ENCODE measurements at places on chromosomes 11 and 22. TPM values are rescaled to one million over a fixed set of nuclear protein-coding genes. Genes with fewer than 3 reads are reported as not detected.

Gene KDELR3
- 8.9 TPM for total RNA-seq

Gene MS4A15
- not detected for total RNA-seq

- no peak overlapping the region for H3K4me3 ChIP-seq
- peaks cover 59% of the 10 kb centered on the region for H3K27me3 ChIP-seq
- no peak overlapping the region for H3K27ac ChIP-seq
- H3K4me1 ChIP-seq, result no peaks in the 10 kb centered on the region
Measured at GRCh38 chr22:47372596-47373385, 610.3 kb downstream of the TBC1D22A start.

DNA sequence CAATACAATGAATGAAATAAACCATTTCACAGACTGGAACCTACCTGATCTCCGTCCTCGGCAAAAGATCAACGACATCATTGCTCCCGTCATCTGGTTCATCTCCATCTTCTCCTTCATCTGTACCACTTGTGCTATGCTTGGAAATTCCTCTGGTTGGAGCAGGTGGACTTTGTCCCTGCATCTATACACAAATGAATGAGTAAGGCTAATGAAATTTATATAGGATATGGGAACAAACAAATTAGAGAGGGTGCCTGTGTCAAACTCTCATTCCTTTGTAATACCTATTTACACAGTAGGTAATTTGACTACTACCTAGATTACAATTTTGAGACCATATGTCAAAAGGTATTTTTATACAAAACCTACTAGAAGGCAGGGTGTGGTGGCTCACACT, 59.4 kb downstream of the F2 start:
- H3K27me3 ChIP-seq, result no peaks in the 10 kb centered on the region
- H3K27ac ChIP-seq, result no peak overlapping the region
- no peaks in the 10 kb centered on the region for H3K36me3 ChIP-seq

GRCh38 chr11:113907152-113907551, 2.6 kb downstream of the HTR3B start:
- H3K36me3 ChIP-seq, result no peaks in the 10 kb centered on the region
- H3K4me3 ChIP-seq, result no peak overlapping the region
- H3K27ac ChIP-seq, result no peak overlapping the region
- no peak for DNase-seq

- H3K36me3 ChIP-seq, result no peaks in the 10 kb centered on the region
- no peak for DNase-seq
- H3K27ac ChIP-seq, result no peak overlapping the region
- H3K4me1 ChIP-seq, result no peaks in the 10 kb centered on the region
- no peaks in the 10 kb centered on the region for H3K27me3 ChIP-seq
- H3K4me3 ChIP-seq, result no peak overlapping the region
Measured at GRCh38 chr11:29231586-29231985, 785.2 kb downstream of the KCNA4 start.
